Dorsolateral prefrontal cortex (tissue), 122 donors: ENCODE measurements at places on chromosomes 1 and 21.

DNA sequence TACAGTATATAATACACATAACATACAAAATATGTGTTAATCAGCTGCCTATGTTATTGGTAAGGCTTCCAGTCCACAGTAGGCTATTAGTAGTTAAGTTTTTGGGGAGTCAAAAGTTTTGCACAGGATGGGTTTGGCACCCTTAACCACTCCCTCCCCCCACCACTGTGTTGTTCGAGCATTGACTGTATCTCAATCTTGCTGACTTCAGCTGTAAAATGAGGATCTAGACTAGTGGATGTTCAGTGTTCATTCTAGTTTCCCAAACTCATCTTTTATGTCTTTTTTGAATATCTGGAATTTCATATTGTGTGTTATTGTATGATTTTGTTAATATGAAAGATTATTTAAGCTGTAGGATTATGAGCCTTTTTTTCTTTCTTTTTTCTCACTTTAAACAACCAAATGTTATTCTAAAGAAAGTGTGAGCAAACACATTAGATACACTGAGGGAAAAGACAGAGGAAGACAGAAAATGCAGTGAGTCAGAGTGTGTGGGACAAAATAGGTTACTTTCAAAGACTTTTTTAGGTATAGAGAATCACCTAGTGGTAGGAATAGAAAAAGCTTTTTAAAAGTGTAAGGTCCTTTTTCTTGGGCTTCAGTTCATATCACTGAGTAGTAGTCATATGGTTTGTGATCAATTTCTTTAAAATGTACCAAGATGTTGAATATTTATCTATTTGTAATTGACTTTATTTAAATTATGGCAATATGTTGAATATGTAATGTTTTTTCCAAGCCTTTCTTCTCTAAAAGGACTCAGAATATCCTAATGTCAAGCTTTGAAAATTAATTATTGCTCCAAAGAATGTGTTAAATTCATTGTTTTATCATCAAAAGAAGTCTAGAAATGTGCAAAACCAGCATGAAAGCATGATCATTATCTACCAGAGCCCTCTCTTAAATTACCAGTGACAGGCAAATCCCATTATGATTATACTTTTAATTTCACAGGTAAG lies 17.9 kb upstream of the CENPF start:
- DNase-seq: no peak

DNA sequence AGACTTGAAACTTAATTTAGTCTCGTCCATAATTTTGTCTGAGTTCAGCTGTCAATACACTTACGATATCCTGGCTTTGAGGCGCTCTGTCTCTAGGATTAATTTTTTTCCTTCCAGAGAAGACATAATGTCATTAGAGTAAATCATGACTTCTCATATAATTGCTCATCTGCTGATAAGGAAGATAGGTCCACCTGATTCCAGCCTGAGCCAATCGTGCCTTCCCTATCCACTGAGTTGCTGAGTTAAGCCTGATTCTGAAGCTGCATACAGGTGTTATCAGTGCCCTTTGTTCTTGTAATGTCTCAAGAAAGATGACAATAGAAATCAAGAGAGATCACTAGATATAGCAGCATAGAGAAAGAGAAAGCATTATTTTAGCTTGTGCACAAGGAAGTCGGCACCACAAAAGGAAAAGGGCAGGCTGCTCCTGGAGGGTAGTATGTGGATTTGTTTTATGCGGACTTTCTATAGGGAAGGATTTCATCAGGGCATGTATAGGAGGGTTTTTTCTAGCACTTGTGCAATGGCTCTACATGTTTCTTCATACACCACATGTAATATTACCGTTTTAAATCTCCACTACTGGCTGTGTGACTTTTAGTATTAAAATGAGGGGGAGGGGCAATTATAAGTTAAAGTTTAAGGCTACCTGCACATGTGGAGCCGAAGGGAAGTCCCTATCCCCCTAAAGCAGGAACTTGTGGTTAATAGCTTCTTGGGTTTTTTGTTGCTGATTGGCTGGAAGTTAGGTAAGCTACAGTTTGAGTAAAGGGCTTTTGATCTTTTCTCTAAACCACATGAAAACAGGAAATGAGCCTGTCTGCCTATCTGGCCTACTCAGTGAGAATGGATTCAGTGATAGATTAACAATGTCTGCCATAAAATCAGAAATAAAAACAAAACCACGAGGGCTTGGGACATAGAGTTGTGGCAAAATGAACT lies 133.4 kb downstream of the PLPPR5 start:
- no peak for DNase-seq

DNA sequence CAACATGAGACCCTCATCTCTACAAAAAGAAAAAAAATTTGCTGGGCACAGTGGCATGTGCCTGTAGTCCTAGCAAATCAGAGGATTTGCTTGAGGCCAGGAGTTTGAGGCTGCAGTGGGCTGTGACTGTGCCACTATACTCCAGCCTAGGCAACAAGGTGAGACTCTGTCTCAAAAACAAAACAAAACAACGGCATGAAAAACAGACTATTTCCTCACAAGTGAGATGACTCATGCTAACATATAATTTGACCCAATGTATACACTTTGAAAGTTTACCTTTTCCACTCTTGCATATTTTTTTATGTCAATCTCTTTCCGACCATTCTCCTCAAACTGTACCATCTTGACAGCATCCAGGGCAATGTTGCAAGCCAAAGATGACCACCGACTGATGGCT lies 17.5 kb downstream of the CCT3 start:
- no peak for DNase-seq

GRCh38 chr1:170618421-170618820 lies 45.5 kb upstream of the PRRX1 start:
- no peak for DNase-seq

DNA sequence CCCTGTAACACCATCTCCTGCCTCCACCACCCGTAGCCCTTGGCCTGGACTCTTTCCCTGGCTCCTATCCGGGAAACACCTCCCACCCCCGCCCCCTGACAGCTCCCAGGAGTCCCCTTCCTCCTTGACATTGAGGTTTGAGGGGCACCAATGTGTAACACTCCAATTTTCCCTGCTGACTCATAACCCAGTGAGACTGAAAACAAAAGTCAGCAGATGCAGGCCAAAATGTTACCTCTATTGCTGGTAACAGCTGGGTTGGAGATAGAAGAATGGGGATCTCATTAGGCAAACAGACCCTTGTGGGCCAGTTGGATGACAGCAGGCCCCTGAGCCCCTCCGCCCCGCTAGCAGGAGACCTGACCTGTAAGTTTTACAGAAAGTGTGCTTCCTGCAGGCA lies 237.2 kb downstream of the KAZN start:
- DNase-seq: no peak

GRCh38 chr1:246460406-246460805 lies 46.7 kb downstream of the SMYD3 start:
- DNase-seq: no peak
